ENCODE measurements at places on chromosomes 2 and 18.

DNA sequence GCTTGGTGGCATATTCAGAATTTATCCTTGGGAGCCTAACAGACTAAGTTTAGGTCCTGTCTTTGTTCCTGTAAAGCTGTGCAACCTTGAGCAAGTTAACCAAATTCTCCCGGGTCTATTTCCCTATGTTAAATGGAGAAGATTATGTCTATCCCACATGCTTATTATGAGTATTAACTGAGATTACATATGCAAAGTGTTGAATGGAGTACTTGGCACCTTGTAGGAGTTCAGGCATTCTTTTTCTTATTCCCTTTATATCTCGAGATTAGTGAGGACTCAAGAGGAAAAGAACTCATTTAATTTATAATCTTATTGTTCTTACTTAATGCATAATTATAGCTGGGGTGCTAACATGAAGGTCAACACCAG lies 184.6 kb downstream of the FMNL2 start:
- DNase-seq = no peak

GRCh38 chr2:133561045-133561852 lies 7.0 kb downstream of the NCKAP5 start:
- no peak for DNase-seq

GRCh38 chr2:147479358-147479757 lies 365.5 kb upstream of the ACVR2A start:
- no peak for DNase-seq

DNA sequence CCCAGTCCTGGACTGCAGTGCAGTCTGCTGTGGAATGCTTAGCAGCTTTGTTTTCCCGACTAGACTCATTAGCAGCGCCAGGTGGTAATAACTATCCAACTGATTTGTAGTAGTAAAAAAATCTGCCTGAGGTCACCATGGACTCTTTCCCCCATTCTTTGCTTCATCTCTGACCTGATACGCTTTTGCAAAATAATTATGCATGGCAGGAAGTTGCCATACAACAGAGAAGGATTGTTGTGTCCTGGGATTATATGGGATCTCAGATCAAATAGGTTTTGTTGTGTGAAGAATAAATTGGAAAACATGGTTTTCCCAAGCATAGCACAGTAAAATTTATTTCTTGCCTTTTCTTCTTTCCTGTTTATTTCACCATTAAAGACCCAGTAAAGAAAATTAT lies 72.4 kb upstream of the ATP5MC3 start:
- no peak for DNase-seq

DNA sequence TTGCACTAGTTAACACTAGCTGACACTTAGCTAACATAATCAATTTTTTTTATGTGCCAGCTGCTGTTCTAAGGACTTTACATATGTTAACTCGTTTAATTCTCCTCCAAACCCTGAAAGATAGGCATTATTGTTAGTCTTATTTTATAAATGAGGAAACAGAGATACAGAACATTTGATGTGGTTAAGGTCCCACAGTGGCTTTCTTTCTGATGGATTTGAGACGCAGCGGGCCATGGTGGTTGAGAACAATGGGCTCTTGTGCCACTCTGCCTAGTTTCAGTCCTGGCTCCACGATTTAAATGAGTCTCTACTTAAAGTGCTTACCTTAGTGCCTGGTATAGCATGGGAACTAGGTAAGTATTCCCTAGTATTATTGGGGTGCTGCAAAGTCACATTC lies 201.9 kb upstream of the SPRED2 start:
- no peak for DNase-seq

- DNase-seq = no peak
These were observed 164.1 kb downstream of the SLC8A1 start for GRCh38 chr2:40287773-40288172.

DNA sequence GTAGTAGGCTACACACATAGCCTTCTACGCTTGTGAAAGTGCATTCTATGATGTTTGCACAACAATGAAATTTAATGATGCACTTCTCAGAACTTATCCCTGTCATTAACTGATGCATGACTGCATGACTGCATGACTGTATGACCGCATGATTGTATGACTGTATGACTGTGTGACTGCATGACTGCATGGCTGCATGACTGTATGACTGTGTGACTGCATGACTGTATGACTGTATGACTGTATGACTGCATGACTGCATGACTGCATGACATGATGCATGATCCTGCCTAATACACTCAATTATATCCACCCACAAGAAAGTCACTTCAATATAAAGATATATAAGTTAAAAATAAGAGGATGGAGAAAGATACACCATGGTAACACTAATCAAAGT lies 365.4 kb upstream of the FSIP2 start:
- no peak for DNase-seq

DNA sequence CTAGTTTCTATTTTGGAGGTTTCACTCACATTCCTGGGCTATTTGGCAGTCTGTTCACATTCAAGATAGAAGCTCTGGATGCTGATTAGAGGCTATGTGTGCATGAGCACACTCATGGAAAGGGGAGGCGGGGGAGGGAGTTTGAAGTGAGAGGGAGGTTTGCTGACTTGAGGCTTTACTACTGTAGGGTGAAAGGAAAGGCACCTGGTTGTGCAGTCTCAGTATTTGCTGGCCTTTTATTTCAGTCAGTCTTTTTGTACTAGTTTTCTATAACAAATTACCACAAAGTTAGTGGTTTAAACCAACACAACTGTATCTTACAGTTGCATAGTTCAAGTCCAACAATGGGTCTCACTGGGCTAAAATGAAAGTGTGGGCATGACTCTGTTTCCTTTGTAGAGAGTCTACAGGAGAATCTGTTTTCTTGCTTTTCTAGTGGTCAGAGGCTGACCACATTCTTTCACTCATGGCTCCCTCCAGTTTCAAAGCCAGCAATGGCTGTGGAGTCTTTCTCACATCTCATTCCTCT lies 47.7 kb upstream of the NR4A2 start:
- no peak for DNase-seq

- DNase-seq = no peak
These were observed 17.0 kb upstream of the TTN start for GRCh38 chr2:178824181-178824580.

DNA sequence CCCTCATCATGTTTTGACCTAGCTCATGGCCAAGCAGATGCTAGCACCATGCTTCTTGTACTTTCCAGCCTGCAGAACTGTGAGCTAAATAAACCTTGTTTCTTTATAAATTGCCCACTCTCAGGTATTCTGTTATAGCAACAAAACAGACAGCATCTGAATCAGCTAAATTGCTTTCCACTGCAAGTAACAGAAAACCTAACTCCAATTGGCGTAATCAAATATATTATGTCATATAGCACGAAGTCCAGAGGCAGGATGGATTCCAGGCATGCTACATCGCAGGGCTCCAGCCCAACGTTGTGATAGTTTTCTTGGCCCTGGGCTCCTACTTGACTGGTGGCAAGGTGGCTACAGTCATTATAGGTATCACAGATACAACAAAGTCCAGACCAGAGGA lies 10.4 kb upstream of the CUL3 start:
- no peak for DNase-seq

GRCh38 chr2:16257322-16258028 lies 317.1 kb downstream of the MYCN start:
- no peak for DNase-seq

- peak; percentile 65 for DNase-seq
These were observed 31.1 kb downstream of the HDAC4 start for GRCh38 chr2:239369631-239370161.

DNA sequence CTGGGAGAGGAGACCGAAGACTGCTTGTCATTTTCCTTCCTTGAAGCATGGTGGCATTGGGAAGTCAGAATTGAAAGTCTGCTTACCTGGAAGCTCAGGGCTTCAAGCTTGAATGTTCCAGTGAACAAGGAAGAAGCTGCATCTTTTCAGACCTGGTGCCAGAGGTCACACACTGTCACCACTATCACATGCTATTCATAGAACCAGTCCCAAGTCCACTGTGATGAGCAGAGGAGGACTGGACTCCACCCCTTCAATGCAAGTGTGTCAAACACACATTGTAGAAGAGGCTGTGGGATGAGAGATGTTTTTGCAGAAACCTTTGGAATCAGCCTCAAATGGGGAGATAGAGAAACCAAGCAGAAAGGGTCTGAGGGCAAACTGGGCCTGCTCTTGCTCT lies 81.4 kb downstream of the LYPD1 start:
- no peak for DNase-seq

DNA sequence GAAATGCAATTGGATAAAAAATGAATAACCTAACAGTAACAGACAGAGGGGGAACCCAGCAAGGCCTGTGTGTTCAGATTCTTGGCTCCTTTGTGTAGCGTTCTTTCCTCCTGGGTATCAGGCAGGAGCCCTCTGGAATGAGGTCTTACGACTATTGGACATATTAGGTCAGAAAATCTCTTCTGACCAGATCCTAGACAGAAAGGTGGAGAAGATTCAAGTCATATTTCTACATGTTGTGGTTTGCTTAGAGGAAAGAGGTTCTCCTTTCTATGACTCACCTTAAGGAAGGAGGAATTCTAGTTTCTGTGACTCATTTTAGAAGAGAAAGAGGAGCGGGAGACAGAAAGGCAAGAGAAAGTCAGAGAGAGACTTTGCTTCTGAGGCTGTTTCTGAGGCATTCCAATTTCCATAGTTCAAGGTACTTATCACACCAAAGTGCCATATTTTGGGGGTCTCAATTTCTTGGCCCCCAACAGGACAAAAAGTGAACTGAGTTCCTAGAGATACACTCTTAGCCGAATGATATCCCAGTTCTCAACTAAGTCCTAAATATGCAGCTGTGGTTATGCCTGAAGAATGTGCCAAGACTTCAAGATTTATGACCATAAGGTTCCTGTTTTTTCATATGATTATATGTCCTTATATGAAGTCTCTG lies 618.6 kb downstream of the ZEB2 start:
- DNase-seq = no peak

GRCh38 chr2:5077479-5078089 lies 614.6 kb upstream of the SOX11 start:
- DNase-seq = no peak

- no peak for DNase-seq
These were observed 120.5 kb downstream of the ZFP36L2 start for GRCh38 chr2:43105586-43106558.

- DNase-seq = no peak
These were observed 196.0 kb downstream of the IRS1 start for GRCh38 chr2:226603606-226604005.

GRCh38 chr2:240509667-240510512 lies 47.9 kb downstream of the ANKMY1 start:
- DNase-seq = no peak
